ENCODE measurements at places on chromosomes 16 and 17.

DNA sequence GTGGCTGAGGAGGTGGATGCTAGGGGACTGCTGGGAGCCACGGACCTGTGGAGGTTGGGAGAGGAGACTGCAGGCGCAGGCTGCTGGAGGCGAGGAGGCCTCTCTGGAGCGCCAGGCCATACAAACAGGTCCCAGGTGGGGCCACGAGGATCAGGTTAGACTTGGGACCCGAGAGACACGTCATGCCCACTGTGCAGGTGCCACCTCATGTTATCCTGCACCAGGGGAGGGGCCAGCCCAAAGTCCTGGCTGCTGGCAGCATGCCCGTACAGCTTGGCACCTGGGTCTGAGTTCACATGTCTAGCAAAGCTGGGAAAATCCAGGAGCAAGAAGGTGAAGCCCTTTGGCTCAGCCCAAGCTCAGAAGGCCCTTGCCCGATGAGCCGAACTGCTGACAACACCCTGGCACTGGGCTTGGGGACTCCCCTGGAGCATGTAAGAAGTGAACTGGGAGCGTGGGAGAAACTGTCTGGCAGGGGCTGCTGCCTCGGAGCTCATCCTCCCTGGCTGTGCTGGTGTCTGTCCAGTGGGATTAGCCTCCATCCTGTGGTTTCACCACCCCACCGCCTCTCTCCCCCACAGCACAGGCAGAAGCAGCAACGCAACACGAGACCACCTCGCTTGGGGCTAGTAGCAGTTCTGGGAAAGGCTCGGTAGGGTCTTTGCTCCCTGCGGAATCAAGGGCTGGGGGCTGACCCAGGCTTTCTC is 5.3 kb downstream of the ARHGDIA start:
- DNase-seq = no peak

DNA sequence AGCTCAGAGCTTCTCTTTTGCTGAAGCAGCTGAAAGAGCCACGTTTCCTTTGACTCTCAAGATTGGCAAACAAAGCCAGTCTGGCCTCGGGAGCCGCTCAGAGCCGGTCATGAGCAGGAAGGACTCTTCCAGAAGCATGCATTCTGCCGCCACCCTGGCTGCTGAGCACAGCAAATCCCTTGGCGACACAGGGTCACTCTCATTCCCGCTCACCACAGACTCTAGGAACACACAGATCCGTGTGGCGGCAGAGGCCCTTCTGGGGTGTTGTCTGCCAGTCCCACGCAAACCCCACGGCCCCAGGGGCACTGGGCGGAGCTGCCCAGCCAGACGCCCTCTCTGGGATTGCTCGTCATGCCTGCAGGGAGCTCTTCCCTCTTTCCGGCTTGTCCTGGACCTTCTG is 157.0 kb downstream of the C16orf95 start:
- no peak for DNase-seq

- no peak for DNase-seq
Observed at GRCh38 chr16:29963021-29963743, 1.3 kb downstream of the TMEM219 start.

GRCh38 chr17:44827863-44828262 is 2.2 kb downstream of the GJC1 start:
- DNase-seq = no peak

- DNase-seq = no peak
Observed at GRCh38 chr16:78553268-78554039, 454.0 kb downstream of the WWOX start.

DNA sequence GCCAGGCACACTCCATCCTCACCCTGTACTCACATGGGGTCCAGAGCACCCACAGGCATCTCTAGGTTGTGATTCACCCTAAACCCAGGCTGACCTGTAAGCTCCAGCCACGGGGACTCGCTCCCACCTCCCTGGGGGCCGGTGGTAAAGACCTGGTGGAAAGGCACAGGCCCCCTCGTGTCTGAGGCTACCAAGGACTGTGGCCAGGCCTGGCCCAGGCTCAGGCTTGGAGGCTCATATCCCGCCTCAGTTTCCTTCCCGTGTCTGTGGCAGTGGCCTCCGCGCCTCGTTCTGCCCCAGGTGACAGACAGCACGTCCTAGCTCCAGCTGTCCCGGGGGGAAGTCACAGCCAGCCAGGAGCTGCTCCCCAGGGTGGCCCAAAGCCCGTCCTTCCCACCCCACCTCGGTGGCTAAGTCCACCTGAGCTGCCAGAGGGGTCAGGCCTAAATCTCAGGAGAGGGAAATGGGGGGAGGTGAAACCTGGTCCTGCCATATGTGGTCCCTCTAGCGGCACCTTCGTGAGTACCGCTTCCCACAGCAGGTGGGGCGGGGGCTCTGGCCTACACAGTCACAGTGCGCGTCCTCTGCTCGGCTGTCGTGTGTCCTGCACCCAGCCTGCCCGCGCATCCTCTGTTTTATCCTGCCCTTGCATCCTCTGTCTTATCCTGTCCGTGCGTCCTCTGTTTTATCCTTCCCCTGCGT is 12.6 kb downstream of the CDH15 start:
- no peak for DNase-seq

GRCh38 chr16:87856791-87857228 is 12.5 kb downstream of the SLC7A5 start:
- DNase-seq = no peak

- no peak for DNase-seq
Observed at GRCh38 chr16:31471241-31471874, 594 bp upstream of the TGFB1I1 start.

DNA sequence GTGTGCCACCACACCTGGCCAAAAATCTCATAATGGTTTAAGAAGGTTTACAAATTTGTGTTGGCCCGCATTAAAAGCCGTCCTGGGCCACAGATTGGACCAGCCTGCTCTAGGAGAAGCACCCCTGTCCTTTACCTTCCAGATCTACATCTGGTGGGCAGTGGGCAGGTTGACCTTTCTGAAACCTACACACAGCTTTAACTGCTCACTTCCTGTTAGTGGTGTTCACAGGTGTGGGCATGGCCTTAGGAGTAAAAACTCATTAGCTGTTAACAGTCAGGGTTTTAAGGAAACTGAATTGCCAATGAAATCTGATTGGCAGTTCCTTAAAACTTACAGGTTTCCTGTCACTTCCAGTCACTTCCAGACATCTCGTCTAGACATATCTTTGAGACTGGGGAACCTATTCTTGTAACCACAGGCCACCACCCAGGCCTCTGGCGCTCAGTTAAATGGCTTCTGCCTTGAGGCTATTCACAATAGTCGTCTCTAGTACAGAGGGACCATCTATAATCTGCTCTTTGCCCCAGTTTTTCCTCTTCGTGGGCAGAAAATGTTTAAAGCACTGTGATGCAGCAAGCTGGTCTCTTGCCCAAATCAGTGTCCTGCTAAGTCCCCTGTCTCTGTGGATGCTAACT is 29.3 kb downstream of the GNGT2 start:
- DNase-seq = no peak

- no peak for DNase-seq
Observed at GRCh38 chr16:49755716-49756505, 100.0 kb downstream of the ZNF423 start.

DNA sequence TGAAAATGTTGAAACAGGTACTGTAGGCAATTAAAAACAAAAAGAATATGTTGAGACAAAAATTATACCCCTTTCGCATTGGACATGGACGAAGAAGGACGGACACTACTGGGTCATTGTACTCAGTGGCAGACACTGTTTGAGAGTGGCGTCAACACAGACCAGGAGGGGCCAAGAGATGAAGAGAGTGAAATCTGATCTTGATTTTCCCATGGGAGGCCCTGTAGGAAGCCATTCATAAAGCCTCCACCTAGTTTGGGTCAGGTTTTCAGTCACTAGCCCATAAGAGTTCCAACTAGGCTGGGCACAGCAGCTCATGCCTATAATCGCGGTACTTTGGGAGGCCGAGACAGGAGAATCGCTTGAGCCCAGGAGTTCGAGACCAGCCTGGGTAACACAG is 23.6 kb upstream of the SMURF2 start:
- no peak for DNase-seq

DNA sequence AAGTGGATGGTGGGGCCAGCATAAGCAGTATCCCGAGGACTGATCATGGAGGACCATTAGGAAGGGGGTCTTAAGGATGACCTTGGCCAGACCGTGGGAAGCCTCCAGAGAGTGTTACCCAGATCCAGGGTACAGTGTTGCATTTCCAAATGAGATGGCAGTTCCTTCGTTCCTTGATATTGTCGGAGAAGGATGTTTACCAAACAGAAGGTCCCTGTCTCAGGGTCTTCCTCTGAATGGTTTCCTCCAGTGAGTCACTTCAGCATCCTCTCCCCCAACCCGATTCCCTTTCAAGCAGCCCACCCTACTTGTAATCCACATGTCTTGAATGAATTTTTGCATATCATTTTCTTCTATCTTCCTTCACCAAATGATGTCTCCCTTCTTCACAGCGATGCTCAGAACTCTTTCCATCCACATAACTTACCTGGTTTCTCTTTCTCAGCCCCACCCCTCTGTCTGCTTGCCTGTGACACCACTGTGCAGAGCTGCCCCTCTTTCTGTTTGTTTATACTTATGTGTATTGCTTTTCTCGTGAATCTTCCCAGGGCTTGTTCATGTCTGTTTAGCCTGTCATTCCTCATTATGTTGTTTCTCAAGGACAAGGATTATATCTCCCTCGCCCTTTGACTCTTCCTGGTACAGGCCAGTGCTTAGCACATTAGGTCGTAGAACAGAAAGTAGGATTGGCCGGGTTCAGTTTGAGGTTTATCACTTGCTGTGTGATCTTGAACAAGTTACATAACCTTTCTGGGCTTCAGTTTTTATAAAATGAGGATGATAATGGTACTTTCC is 5.7 kb downstream of the GOSR2 start:
- DNase-seq = no peak

DNA sequence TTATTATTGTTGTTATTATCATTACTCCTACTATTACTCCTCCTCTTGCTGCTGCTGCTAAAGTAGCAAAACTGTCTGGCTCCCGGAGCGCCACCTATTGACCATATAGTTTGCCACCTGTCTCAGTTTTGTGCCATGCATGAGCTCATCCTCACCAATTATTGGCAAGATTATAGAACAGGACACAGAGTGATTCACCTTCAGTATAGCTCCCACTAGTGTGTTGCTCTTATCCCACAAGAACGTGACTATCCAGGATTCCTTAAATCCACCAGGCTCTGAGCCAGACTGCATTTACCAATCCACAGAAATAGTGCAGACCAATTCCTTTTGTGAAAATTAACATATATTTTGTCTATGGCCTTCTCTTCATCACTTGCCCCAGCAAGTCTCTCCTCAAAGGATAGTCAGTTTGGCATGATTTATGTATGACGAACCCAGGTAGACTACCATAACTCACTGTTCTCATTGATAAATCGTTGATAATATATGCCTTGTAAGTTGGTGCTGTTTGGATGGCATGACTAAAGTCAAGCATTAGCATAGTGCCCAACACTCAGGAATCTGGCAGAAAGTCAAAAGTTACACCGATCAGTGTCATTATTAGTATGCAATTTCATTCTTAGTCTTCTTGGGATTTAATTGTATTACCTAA is 405.5 kb upstream of the HSBP1 start:
- DNase-seq = no peak

GRCh38 chr17:6548578-6549330 is 7.6 kb downstream of the PITPNM3 start:
- no peak for DNase-seq

GRCh38 chr17:64343833-64344637 is 46.6 kb downstream of the PECAM1 start:
- no peak for DNase-seq

DNA sequence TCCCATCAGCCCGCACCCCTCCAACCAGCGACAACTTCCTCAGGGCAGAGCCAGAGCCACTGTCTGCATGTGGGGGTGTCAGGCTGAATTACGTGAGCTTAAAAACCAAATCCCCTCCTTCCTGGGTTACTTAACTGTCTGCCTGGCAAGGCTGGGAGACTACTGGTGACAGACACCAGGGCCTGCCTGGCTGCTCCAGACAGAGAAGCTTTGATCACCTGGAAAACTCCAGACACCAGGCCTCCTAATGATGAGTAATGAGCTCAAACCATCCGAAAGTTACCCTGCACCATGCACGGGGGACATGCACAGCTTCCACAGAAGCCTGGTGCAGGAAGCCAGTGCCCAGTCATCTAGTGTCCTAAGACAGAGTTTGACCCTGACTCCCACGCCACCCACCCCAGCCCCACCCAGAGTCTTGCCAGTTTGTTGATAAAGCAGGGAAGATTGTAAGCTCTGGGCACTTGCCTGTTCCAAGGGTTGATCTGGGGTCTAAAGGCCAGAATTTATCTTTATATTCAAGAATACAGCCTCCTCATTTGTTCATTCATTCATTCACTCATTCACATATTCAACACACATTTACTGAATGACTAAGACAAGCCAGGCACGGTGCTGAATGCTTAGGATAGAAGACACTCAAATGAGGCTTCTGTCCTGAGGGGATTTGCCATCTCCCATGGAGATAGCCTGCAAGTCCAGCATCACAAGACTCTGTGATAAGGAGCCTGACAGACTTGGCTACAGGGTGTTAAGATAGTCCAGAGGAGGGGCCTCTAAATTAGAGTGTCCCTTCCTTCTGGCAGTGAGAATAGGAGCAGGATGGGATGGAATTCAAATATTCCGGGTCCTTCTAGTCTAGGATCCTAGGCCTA is 7.2 kb upstream of the CCDC182 start:
- DNase-seq = no peak

DNA sequence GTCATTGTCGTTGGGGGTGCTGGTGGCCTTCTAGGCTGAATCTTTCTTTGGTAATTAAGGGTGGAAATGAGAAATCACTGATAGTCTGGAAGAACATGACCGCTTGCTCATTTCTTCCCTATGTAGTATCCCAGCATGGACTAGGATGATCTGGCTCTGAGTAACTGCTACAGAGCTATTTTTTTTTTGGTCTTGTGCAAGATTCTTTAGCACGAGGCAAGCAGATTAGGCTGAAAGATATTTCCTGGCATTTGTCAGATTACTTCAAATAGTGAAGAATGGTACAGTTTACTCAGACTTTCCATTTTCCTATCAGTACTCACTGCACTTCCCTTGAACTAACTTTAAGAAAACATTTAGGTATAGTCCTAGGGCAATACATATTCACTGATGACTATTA is 89.0 kb downstream of the SYCE1L start:
- no peak for DNase-seq

- no peak for DNase-seq
Observed at GRCh38 chr17:39716879-39717536, 13.3 kb downstream of the MIEN1 start.

- no peak for DNase-seq
Observed at GRCh38 chr16:27199736-27200135, 3.6 kb upstream of the KDM8 start.

GRCh38 chr17:45364531-45365390 is 47.9 kb upstream of the MAP3K14 start:
- DNase-seq = no peak

All from activated T-helper 1 cell treated with Interleukin-2 at 50 U/mL for 16 hours (primary cell).